EH (cell line): ENCODE measurements at places on chromosomes 6 and 20.

DNA sequence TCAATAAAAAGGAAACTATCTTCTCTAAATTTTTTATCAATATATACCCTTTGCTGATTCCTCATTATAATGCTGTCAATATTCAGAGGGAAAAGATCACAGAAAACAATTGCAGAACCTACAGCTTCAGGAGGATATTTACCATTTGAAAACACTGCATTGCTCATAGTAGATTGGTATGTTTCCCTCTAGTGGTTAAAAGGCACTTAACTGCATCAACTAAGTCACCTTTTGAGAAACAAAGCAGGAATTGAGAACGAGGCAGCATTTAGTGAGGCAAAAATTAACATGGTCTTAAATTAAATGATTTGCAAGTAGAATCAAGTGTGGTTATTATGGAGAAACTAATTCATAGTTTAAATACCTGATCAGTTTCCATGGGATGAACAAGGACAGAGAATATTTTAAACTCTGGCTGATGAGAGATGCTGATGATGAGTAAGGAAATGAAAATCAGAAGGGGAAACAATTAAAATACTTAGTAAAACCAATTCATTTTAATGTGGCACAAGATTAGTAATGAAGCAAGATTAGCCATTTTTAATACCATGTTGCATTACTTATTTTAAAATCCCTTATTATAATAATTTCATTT lies 642.1 kb downstream of the EPHA7 start:
- DNase-seq = no peak

- no peak for DNase-seq
Observed at GRCh38 chr20:4937407-4938319, 63.6 kb downstream of the SLC23A2 start.

- DNase-seq = no peak
Observed at GRCh38 chr6:71488186-71488585, 199.6 kb downstream of the OGFRL1 start.

DNA sequence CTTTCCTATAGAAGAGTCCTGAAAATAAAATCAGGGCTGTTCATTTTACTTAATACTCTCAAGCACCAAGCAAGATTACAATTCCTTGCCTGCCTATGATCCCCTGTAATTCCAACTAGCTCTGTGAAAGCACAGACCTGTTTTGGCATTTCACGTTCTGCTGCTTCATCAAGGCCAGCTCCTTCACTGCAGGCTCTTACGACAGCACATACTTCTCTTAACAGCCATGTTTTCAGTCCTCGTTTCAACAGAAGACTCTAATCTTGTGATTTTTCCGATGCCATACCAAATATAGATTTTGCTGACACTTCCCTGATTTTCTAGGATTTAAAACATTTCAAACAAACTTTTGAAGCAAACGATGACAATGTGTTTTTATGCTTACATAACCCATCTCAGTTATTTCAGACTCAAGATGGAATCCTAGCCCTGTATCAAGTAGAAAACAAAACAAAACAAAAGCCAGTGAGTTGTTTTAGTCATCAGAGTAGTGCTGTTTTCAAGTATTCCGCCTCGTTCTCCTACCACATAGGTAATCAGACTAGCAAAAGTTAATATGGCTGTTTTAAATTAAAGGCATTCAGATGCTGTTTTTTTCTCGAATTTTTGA lies 616.5 kb upstream of the CITED2 start:
- peak; percentile 46 for DNase-seq

GRCh38 chr6:1993042-1993441 lies 252.4 kb downstream of the GMDS start:
- DNase-seq = peak; percentile 46

DNA sequence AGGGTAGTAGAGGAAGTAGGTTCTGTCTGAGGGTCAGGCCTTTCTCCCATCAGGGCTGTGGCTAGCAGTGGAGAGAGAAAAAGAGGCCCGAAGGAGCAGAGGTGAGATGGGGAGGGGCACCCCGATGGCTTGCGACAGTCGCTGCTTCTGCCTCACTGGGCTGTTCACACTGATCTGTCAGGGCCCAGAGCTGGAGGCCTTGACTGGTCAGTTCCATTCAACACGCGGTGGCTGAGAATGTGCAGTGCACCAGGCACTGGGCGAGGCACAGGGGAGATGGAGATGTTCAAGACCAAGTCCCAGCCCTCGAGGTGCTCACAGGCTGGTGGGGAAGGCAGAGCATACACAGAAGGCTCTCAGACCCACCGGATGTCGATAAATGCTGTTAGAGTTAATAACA lies 21.4 kb downstream of the SLC12A5 start:
- DNase-seq = no peak

DNA sequence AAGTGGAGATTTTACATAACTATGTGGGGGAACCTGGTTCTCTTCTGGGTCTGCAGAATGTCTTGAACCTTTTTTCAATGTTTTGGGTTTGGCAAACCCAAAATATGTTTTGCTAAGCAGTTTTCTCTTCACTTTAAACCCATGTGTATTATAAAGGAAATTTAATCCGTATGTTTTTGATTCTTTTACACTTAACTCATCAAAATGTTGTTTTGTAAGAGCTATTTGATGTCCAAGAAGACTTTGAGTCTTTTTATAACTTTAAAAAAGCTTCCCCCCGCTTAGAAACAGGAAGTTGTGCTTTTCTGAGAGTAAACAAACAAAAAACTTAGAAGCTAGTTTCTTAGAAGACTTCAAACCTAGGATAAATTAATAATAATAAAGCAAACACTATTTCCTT lies 81.9 kb upstream of the CEP162 start:
- DNase-seq = no peak

DNA sequence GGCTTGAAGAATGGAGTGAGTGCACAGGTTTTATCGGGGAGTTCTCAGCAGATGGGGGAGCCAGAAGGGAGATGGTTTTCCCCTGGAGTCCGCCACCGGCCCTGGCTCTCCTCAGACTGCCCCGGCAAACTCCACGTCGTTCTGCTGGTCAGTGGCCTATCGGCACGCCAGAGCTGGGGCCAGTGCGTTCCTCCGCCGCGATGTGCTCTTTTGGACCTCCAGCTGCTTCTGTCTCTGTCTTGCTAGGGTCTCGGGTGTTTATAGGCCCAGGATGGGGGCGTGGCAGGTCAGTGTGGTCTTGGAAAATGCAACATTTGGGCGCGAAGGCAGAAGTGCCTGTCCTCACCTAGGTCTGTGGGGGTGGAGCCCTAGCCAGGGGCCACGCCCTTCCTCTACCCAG lies 53.0 kb upstream of the ADTRP start:
- no peak for DNase-seq

- no peak for DNase-seq
Observed at GRCh38 chr6:122797537-122797936, 8.5 kb downstream of the SMPDL3A start.

DNA sequence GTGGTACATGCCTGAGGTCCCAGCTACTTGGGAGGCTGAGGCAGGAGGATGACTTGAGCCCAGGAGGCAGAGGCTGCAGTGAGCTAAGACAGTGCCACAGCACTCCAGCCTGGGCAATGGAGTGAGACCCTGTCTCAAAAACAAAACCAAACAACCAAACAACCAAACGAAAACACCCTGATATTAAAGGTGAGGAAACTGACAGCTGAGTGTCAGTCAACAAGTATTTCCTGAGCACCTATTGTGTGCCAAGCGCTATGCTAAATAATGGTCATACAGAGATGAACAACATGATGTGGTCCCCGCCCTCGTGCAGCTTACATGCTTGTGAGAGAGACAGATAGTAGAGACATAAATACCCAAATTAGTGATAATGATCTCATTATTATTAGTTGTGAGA lies 1.9 kb upstream of the TULP1 start:
- DNase-seq = no peak

- peak; percentile 82 for DNase-seq
Observed at GRCh38 chr6:39517756-39518155, 195.3 kb upstream of the KCNK16 start.
